ENCODE measurements at places on chromosomes 2 and 18.

DNA sequence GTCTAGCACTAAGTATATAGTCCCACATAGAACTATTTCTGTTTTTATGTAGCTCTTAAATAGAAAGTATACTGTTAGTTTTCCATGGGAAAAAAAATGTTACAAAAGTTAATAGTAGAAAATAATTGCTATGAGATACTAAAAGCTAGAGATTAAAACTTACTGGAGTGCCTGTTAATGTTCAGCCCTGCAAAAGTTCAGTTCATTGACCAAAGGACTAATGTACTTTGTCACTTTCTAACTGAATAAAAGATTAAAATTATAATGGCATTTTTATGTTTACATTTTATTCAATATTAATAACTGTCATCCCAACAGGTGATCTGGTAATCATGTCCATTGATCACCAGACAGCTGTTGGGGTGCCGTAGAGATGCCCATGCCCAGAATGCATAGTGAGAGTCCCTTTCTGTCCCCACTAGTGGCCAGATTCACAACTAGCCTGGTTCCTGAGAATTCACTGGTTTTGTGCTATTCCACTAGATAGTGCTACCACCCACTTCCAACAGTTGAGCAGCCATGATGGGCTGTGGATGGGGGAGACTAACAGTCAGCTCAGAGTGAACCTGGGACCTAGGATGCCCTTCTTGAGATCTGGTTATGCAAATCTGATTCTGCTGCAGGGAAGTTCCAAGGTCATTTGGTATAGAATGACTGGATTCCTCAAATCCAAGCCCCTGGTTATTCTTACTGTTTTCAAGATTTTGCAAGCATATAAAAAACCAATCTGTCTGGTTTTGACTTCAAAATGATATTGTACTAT is 57.8 kb downstream of the AFTPH start:
- DNase-seq, result no peak

GRCh38 chr2:226659410-226659809 is 140.2 kb downstream of the IRS1 start:
- DNase-seq, result no peak

DNA sequence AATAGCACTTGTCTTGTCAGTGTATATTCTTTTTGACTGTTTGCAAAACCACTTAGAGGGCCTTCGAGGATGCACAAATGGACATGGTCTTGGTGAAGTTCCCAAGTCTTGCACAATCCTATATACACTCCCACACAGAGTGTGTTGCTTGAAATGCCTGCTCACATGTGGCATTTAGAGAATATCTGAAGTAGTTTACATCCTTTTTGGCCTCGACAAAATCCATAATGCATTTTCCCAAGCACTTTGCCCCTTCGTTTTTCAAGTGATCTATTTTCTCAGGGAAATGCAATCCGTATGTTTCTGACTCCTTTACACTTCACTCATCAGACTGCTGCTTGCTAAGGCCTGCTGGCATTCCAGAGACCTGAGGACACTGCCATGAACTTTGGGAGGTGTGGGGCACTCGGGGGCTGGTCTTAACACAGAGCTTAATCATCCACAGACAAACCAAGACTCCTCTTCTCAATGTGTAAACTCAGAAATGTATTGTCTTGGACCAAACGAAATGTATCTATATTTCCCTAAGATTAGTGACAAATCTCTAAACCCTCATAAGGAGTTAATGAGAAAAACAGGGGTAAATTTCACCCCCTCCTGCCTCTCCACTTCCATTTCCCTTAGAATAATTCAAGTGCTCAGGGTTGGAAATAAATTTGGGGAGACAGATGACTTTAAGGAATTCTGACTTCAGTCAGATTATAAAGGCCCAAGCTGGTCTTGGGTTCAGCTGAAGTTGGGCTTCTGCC is 219.3 kb upstream of the APCDD1 start:
- no peak for DNase-seq

GRCh38 chr2:241443486-241444223 is 64.7 kb downstream of the STK25 start:
- peak; percentile 96 for DNase-seq

- no peak for DNase-seq
These were observed 67.3 kb downstream of the LRRC30 start for GRCh38 chr18:7298149-7298548.

DNA sequence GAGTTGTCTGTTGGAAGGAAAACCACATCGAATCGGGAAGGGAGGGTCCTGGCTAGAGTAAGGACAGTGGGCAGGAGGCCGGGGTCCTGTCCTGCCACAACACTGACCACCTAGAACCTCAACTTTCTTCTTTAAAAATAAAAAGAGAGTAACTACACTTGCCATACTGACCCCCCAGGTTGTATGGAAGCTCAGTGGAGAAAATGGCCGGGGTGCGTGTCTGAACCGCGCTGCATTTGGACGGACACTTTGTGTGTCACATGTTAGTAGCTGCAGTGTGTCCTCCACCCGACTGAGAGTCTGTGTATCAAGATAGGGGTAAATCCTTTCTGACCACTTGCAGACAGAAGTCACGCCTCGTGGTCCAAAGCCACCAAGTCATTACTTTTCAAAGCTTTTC is 87.0 kb downstream of the GBX2 start:
- no peak for DNase-seq

GRCh38 chr2:204321910-204322751 is 223.1 kb upstream of the PARD3B start:
- DNase-seq, result no peak

DNA sequence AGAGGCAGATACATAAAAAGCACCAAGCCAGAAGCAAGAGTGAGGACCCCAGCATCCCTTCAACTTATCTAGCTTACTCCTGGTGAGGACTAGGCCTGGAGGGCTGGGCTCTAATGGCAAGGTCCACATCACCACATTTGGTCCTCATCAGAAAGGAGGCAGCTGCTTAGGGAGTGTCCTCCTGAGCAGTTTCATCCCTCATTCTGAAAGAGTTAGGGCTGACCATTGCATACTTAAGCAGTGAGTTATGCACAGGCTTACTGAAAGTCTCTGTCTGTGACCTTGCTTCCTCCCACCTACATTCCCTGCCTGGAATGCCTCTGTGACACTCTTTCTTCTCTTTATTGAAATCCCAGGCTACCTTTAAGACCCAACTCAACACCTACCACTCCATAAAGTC is 301.8 kb upstream of the ACVR2A start:
- DNase-seq, result no peak

DNA sequence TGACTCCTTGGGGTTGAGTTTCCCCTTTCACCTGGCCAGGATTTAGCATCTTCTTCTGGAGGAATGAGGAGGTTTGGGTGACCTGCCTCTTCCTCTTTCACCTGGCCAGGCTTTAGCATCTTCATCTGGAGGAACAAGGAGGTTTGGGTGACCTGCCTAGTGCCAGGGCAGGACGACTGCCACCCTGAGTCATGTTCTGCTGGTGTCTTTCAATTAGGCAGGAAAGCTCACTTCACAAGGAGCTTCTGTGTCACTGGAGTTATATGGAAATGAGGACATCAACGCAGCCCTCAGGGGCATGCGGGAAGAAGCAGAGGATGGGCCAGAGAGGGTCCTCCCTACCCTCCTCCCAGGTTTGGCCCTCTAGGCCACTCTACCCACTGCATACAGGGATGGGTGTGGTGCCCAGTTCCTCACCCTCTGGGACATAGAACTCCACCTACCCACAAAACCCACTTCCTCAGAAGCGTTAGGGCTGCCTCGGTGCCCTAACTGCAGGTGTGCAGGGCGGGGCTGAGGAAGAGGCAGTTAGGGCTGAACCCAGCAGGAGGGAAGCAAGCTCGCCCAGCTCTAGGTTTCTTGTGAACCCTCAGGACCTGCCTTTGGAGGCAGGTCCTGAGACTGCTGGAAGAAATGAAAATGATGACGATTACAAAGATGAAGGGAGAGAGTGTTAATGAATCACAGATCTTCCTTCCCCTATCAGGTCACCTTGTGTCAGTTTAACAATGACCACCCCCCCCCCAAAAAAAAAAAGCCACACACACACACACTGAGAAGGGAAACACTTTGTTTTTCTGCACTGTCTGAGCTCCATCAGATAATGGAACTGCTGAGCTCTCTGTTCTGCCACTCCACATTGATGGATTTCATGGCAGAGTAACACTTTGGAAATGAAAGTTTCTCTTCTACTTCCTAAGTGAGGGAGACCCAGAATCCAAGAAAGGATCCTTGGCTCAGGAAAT is 71.0 kb downstream of the ARL4C start:
- DNase-seq, result peak; percentile 81

- DNase-seq, result peak; percentile 80
These were observed 8.4 kb upstream of the MGAT5 start for GRCh38 chr2:134245340-134245984.

DNA sequence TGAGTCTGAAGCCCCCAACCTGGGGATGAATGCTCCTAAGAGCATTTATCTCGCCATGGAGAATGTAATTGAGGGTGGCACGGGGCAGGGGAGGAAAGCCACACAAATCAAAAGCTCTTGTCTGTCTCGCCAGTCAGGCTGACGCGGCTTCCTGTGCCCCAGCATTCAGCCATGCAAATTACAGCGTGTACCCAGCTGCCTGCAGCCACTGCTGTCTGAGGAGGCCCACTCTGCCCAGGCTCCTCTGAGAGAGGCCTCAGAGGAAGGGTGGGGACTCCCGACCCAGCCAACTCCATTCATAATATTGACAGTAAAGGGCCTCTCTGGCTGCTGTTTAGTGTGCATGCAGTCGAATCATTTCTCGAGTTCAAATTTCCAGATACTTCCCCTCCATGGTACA is 22.0 kb downstream of the SMAD7 start:
- DNase-seq, result peak; percentile 82

DNA sequence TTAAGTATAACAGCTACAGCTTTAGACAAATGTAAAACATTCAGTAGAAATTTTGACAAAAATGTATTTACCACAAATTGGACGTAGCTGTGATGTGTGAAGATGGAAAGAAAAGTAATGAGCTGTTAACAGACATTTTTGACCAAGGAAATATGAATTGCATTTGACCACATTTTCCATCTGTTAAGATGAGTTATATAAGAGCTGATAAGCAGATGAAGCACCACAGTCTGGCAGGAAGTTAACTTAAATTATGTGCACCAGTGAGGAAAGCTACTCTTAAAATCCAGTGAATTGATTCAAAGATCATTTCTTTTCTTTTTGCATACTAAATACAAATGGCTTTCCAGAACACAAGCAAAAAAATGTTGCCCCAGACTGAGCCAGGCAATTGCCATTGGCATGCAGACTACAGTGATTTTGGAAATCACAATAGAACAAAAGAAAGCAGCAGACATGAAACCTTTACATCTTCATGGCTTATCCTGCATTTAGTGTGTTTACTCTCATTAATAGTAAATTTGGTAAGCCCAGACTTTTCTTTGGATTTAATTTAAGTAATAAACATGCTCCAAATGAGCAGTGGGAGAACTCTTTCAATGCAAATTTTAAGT is 493.7 kb downstream of the TMX3 start:
- no peak for DNase-seq

GRCh38 chr2:38909872-38910271 is 20.2 kb downstream of the ARHGEF33 start:
- DNase-seq, result no peak

DNA sequence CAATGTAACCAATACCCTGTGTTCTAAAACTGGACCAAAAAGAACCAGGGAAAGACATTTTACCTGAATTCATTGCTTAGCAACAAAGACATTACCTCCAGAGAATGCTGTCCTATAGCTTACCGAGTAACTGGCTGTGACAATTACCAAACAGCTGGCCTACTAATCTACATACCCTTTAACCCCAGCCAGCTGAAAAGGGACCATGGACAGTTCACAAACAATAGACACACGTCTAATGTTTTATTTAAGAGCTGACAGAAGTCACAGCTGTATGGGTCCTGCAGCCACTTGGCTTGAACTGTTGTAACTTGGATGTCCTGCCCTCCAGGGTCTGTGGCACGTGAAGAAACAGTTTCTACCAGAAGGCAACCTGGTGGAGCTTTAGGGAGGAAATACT is 130.1 kb upstream of the EFEMP1 start:
- no peak for DNase-seq

GRCh38 chr18:79524181-79525078 is 128.7 kb downstream of the NFATC1 start:
- DNase-seq, result no peak

DNA sequence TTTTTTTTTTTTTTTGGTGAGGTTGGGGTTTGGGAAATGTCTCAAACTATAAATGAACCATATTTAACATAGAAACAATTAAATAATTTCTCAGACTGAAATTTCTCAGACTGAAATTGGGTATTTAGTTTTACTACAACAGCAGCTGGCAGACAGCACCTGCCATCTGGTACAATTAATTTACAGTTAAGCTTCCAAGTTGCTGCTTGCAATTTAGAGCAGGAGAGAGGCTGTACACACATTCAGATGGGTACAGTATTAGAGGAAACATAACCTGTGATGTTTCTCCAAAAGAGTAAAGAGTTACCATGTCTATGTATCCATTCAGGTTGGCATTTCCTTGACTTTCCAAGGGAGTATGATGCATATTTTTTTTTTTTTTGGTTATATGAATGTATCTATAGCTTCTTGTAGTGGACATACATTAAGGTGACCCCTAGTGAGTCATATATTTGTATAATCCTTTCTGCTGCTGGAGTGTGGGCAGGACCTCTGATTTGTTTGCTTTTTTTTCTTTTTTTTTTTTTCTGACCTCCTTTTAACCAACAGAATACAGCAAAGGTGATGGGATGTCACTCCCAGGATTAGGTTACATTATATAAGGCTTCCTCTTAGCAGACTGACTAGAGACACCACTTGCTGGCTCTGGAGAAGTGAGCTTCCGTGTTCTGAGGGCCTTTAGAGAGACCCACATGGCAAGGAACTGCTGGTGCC is 201.7 kb downstream of the PTH2R start:
- DNase-seq, result no peak

DNA sequence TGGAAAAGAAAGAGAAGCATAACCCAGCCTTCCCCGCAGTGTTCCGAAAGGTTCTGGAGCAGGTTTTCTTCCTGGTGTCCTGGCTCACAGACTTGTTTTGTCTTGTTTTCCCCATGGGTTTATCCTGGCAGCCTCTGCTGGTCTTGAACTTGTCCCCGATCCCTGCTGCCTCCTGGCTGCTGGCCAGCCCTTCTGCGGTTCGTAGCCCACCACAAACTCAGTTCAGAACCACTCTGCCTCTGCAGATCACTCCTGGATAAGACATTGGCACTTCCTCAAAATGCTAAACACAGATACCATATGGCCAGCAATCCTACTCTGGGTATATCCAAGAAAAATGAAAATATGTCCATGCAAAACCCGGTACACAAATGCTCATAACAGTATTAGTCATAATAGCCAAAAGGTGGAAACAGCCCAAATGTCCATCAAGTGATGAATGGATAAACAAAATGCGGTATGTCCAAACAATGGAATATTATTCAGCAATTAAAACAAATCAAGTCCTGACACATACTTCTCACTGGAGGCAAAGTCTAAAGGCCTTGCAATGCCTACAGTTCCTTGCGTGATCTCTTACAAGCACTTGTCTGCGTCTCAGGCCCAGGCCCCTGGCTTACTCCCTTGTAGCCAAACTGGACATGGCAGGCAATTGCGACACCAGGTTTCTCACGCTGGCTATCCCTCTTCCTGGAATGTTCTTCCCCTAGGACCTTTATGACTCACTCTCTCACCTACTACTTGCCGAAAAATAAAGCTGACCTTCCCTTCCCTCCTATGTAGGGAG is 28.0 kb upstream of the ARHGEF4 start:
- DNase-seq, result no peak

GRCh38 chr2:8685697-8686358 is 4.0 kb downstream of the ID2 start:
- peak; percentile 79 for DNase-seq

Measured in activated CD4-positive, alpha-beta T cell treated with anti-CD3 and anti-CD28 coated beads, Interleukin-2, Interleukin-4, amounts not matched to agents 100 ng/mL and 50 ng/mL, durations not matched to agents 16 hours and 8 hours (primary cell).